AG09309 (cell line): ENCODE measurements at places on chromosomes 6 and 20.
A peak's percentile ranks its signal among the peaks of the same experiment; 100 is the strongest.

GRCh38 chr6:159746759-159747158 is 15.1 kb upstream of the ACAT2 start:
- DNase-seq: no peak

- no peak for DNase-seq
These were observed 21.5 kb upstream of the ARHGAP18 start for GRCh38 chr6:129731428-129731827.

DNA sequence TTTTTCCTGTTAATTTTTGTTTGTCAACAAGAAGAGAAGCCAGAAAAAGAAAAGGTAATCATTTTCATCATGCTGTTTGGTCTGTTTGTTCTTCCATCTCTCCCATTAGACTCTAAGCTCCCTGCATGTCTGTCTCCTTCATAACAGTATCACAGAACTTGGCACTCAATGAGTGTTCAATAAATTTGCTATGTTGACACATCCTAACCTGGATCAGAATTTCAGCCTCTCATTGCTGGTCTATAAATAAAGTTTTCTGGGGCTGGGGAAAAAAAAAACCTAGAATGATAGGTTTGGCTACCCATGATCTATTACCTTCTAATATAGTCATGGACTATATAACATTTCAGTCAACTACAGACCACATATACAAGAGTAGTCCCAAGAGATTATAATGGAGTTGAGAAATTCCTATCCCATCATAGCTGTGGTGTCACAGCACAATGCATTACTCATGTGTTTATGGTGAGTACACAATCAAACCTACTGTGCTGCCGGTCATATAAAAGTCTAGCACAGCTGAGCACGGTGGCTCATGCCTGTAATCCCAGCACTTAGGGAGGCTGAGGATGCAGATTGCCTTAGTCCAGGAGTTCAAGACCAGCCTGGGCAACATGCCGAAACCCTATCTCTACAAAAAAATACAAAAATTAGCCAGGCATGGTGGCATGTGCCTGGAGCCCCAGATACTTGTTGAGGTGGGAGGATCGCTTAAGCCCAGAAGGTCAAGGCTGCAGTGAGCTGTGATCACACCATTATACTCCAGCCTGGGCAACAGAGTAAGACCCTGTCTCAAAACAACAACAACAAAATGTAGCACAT is 5.9 kb downstream of the NUDT3 start:
- DNase-seq: peak; percentile 87

DNA sequence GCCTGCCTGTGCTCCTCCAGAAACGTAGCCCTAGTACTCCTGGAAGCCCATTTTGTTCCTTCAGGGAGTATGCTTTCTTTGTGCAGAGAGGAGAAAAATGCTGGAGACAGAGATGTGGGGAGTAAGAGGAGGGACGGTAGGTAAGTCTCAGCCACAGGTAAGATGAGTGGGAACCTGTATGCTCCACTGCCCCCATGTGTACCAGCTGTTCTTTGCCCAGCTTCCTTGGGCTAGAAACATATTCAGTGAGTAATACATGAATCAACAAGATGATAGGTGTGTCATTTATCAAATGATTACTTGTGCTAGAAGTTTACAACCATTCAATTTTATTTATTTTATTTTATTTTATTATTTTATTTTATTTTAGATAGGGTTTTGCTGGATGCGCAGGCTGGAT is 13.6 kb upstream of the CEP85L start:
- DNase-seq: no peak

DNA sequence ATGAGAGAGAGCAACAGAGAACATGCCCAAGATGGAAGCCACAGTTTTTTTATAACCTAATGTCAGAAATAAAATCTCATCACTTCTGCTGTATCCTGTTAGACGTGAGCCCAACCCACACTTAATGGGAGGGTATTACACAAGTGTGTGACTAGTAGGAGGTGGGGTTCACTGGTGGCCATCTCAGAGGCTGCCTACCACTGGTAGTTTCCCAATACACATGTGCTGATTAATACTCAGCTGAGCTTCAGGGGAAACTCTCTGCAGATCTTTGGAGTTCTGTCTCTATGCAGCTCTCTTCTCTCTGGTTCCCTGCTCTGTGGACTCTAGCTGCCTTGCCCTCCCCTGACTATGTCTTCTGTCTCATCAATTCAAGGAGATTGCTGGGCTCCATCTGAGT is 35.7 kb downstream of the CNBD2 start:
- no peak for DNase-seq

DNA sequence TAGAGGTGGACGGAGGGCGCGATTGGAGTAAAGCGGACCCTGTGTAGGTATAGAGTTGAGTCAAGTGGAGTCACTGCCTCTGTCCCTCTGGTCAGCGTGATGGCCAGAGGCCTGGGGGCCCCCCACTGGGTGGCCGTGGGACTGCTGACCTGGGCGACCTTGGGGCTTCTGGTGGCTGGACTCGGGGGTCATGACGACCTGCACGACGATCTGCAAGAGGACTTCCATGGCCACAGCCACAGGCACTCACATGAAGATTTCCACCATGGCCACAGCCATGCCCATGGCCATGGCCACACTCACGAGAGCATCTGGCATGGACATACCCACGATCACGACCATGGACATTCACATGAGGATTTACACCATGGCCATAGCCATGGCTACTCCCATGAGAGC is 479 bp downstream of the SLC39A7 start:
- no peak for DNase-seq

DNA sequence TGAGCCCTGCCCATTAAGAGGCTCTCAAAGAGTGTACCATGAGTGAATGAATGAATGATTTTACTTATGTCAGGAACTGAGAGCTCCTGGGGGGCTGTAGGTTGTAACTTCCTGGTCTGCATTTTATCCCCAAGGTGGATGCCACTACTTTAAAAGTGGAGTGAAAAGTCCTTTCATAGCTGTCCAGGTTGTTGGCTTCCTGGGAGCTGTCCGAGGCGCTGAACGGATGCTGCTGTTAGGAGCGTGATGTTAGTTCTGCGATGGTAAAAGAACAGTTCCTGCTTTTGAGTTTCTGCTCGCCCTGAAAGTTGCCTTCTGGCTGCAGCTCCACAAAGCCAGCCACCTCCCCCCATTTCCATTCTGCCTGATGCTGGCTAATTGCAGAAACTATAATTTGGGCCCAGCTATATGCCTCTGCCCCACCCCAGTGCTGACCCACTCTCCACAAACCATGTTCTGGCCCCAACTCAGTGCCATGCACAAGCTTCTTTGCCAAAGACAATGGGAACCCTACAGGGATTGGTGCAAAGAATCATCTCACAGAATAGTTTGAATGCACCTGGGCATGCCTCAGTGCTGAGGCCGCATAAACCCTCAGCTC is 330.9 kb upstream of the CDH4 start:
- DNase-seq: no peak

DNA sequence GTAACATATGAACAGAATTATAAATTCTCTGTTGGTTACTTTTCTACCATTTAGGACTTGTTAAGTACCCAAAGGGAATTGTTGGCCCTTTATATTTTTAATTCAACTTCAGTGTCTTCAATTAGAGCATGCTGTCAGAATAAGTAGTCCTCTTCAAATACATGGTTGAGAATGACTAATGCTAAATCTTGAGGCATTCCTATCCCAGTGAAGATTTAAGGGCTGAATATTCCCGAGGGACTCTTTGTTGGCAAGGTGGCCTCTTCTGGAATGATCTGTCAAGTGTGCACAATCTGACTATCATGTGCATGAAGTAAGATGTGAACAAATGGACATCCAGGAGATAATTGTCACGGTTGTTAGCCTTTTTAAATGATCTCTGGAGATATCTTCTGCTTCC is 421.7 kb downstream of the BMP2 start:
- no peak for DNase-seq

- DNase-seq: no peak
These were observed 171.6 kb downstream of the PLCB1 start for GRCh38 chr20:8303651-8304050.

DNA sequence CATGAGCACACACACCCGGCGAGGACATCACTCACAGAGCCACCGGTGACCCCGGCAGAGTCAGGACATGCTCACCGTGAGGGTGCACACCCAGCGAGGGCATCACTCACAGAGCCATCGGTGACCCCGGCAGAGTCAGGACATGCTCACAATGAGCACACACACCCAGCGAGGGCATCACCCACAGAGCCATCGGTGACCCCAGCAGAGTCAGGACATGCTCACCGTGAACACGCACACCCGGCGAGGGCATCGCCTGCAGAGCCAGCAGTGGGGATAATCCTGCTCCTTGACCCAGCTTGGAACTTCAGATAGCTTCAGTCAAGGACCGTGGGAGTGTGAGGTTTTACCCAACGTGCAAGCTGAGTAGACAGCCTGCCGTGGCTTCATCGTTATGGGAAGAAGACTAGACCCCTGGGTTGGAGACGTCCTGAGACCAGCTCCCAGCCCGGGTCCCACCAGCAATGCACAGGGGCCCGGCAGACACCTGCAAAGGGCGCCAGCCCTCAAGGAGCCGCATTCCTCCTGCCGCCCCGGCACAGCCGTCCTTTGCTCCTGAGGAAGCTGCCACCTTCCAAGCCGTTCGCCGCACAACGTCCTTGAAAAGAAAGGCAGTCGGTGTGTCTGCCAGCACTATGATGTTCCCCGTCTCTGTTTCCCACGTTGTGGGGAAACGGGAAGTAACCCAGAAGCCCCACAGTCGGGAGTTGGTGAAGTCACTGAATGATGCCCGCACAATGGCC is 192.3 kb downstream of the DLL1 start:
- no peak for DNase-seq

GRCh38 chr6:42250274-42250931 is 32.7 kb upstream of the MRPS10 start:
- DNase-seq: no peak

DNA sequence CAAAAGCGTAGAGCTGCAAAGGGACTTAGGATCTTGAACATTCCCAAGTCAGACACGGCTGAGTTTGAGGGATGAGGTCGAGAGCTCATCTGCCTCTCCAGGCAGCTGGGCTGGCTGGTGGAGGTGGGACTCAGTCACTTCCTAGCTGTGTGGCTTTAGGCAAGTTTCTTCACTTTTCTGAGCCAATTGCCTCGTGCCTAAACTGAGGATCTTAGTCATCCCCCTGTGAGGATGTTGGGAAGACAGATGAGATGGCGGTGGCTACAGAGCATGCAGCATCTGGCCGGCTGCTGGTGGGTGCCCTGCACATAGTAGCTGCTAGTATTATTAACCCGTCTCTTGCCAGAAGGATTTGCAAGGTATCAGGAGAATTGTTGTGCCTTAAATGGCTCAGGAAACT is 27.5 kb downstream of the TFAP2C start:
- DNase-seq: no peak

- DNase-seq: no peak
These were observed 47.5 kb downstream of the CHMP4B start for GRCh38 chr20:33858666-33859065.

DNA sequence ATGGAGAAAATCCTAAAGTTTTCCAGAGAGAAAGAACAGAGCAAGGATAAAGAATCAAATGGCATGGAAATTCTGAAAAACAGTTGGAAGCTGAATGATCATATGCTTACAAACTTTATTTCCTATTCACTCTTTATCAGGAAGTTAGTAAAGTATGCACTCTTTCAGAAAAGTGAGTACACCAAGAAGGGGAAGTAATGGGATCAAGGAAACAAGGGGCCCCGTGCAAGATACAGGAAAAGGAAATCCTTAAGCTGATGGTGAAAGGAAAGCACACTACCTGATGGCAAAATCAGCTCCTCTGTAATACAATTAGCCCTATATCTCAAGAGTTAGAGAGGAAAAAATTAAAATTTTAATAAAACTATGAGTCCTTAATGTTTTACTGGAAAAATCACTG is 14.0 kb downstream of the CALHM6 start:
- no peak for DNase-seq

GRCh38 chr20:45821947-45822346 is 5.2 kb downstream of the TNNC2 start:
- no peak for DNase-seq

DNA sequence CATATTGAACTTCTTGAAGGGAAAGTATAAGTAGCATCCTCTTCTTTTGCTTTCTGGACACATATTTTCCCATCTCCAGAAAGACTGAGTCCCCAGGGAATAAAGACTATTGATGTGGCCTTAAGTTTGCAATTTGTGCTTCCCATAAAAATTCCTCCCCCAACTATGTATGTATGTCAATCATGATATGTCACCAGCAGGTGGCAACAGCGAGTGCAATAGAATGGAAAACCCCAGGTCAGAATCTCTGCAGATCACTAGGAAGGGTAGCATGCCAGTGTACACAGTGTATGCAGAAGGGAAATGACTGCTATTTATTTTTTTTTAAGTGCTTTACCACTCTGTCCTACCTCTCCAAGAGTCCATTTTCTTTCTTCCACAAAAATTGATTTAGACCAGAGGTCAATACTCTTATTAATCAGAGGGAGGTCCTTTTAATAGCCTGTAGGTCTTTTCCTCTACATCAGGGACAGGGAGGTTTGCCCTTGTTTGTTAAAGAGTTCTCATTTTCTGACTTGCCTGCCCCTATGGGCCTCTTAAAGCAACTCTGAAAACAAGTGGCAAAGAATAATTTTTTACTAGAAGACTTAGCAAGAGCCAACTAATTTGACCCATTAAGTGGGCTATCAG is 61.4 kb downstream of the BMP2 start:
- peak; percentile 14 for DNase-seq

DNA sequence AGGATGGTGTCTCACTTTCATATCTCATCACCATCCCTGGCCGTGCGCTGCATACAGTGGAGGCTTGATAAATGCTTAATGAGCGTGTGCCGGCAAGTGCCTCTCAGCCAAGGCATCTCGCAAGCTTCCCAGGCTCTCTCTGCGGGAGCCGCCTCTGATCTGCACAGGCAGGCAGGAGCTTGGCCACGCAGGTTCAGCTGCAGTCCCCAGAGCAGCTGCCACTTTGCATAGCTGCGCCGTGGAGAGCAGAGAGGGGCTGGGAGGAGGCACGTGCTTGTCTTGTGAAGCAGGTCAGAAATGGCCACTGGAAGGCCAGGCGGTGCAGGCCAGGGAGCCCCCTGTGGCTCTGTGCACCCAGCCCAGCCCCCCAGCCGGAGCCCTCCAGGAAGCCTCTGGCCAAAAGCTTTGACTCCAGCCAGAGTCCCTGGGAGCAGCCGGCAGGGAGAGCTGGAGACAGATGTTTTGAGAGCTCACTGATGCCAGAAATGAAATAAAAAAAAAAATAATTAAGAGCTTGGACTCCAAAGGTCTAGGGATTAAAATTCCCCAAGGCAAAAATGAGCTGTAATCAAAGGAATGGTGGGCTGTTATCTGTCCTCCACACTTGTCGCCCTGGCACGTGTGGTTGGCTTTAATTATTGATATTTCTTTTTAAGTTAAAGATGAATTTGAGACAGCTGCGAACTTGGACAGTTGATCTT is 377.0 kb downstream of the CDH4 start:
- no peak for DNase-seq
